NCI-H187 treated with DMSO at 0.1 percent for 48 hours (cell line): ENCODE measurements at places on chromosomes 7 and 10.

GRCh38 chr10:10044922-10045764 lies 972.5 kb upstream of the CELF2 start:
- DNase-seq: no peak

DNA sequence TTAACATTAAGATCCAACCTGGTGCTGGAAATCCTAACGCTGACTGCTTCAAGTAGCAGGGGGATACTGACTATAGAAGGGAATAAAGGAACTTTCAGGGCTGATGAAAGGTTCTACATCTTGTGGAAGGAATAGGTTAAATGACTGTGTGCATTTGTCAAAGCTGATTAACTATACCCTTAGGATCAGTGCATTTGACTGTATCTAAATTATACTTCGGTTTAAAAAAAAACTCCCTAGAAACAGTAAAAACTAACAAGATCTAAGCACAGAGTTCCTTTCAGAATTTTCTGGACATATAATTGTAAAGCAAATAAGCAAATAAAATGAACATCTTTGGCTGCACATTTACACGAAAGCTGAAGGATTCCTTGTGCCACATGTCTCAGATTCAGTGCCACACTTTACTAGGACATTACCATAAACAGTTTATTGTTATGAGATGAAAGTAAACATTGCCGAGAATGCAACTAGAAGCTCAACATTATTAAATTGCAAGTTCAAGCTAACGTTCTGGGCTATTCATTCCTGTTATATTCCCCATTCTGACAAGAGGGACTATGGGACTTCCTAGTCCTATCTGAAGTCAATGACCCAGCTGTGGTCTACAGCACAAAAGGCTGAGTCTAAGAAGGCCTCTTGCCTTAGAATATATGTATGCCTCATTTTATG lies 20.7 kb downstream of the ANK3 start:
- DNase-seq: no peak

GRCh38 chr10:96288151-96288621 lies 16.0 kb upstream of the DNTT start:
- no peak for DNase-seq

- DNase-seq: no peak
These were observed 124.7 kb downstream of the GRM3 start for GRCh38 chr7:86768394-86768793.

DNA sequence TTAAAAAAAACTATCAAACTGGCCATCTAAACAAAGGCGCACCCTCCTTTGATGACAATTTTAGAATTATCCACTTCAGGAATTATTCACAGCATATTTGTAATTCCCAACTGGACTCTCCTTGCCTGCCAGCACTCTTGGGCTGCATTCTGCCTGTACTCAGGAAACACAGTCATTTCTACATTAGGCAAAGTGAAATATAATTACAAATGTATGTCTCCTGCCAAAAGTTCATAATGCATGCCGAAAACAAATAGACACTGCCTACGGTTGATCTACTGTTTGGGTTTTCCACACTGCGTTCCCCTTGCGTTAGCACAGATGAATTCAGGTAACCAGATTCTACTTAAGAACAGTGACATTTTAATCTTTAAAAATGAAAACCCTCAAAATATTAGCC lies 1.9 kb downstream of the HGF start:
- DNase-seq: no peak

DNA sequence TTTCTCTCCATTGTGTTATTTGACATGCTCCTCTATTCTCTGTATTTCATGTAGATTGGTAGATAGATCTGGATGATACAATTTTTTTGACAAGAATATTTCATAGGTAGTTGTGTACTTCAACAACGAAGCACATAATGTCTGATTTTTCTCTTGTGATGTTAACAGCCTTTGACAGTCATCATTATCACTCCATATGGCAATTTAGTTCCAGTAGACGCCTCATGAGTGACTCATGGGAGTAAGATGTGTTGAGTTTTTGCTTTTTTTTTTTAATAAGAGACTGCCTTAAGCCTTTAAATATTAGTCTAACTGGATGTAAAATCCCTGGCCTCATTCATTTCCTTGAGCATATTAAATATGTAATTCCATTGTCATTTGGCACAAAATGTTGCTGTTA lies 123.5 kb upstream of the ZNF32 start:
- DNase-seq: no peak

- DNase-seq: no peak
These were observed 3.3 kb downstream of the IL2RA start for GRCh38 chr10:6058682-6059475.

GRCh38 chr10:132066186-132066585 lies 440 bp downstream of the JAKMIP3 start:
- no peak for DNase-seq

DNA sequence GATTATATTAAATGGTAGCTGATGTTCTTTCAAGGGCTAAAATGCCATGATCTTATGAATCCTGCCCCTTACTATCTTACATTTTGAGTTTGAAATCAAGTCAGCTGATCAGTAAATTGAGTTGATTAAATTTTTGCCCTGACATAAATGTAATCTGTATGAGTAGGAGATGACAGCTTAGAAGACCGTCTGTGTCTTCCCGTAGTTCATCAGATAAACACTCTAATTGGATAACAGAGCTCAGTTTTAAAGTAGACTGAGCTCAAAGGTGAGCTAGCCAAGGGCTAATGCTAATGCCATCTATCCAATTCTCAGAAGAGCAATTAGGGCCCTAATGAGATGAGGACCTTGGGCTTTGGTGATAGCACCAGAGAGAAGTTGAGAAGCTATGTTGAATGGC lies 82.9 kb downstream of the LRRC4 start:
- DNase-seq: no peak

GRCh38 chr7:45220846-45221618 lies 63.4 kb downstream of the RAMP3 start:
- DNase-seq: no peak

DNA sequence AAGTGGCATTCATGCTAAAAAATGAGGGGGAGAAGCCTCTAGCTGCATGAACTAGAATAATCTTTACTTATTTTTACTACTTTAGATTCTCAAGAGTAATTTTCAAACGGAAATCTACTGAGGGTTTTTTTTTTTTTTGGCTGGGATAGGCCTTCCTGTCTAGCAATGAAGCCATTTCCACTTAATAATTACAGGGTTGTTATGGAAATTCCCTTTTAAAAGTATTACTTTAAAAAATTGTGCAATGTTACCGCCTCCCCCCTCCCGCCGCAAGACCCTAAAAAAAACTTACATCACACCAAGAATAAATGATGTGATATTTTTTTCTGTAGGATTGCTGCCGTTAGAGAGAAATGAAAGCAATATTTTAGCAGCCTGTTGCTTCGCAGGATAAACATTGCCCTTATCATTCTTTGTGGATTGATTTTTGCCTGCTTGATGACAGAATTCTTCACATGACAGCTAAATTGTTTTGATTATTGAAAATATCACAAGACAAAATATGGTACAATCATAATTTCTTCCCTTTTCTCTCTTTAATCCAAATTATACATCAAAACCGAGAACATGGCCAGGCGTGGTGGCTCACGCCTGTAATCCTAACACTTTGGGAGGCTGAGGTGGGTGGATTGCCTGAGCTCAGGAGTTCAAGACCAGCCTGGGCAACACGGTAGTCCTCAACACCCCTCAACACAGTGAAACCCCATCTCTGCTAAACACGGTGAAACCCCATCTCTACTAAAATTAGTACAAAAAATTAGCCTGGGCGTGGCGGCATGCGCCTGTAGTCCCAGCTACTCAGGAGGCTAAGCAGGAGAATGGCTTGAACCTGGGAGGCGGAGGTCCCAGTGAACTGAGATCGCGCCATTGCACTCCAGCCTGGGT lies 32.8 kb downstream of the ARL4A start:
- DNase-seq: no peak

DNA sequence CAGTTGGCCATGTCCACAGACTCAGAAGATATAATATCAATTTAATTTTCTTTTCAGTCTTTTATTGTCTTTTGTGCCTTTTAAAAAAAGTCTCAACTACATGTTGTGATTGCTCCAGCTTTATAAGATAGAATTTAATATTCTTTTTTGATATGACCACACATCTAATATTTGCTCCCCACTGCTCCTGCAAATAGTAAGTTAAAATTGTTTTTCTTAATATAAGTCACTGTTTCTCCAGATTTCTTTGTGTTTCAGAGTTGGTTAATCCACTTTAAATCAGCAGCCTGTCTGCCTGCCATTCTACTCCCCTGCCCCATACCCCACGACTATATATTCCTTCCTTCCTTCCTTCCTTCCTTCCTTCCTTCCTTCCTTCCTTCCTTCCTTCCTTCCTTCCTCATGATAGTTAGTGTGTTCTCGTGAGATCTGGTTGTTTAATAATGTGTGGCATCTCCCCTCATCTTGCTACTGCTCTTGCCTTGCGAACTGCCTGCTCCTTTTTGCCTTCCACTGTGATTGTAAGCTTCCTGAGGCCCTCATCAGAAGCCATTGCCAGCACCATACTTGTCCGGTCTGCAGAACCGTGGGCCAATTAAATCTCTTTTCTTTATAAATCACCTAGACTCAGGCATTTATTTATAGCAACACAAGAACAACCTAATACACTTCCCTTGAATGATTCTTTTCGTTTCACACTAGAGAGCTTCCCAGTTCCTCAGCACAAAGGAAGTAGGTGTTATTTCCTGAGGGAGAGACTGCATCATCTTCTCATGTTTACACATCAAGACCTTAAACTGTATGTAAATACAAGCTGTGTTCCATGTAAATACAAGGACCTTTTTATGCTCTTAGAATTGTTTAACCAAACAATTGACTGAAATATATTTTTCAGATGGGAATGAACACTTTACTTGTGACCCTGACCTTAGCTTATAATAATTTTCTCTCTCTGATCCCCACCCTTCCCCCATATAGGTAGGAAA lies 24.5 kb downstream of the TAS2R16 start:
- DNase-seq: no peak

- DNase-seq: no peak
These were observed 29.4 kb upstream of the GATAD1 start for GRCh38 chr7:92417913-92418312.

- no peak for DNase-seq
These were observed 12.2 kb upstream of the CPA5 start for GRCh38 chr7:130332259-130333053.

GRCh38 chr7:4715410-4715776 lies 33.3 kb downstream of the FOXK1 start:
- DNase-seq: no peak

DNA sequence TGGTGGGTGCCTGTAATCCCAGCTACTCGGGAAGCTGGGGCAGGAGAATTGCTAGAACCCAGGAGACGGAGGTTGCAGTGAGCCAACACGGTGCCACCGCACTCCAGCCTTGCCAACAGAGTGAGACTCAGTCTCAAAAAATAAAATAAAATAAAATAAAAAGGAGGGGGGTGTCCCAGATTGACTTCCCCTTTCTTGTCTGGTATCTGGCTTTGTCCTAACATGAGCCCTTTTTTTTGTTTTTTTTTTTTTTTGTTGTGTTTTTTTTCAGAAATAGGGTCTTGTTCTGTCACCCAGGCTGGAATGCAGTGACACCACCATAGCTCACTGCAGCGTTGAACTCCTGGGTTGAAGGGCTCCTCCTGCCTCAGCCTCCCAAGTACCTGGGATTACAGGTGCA lies 4.7 kb downstream of the CASP2 start:
- no peak for DNase-seq

- DNase-seq: no peak
These were observed 106.5 kb upstream of the INSIG1 start for GRCh38 chr7:155191137-155191536.

GRCh38 chr7:19762631-19763030 lies 10.8 kb downstream of the TMEM196 start:
- no peak for DNase-seq

DNA sequence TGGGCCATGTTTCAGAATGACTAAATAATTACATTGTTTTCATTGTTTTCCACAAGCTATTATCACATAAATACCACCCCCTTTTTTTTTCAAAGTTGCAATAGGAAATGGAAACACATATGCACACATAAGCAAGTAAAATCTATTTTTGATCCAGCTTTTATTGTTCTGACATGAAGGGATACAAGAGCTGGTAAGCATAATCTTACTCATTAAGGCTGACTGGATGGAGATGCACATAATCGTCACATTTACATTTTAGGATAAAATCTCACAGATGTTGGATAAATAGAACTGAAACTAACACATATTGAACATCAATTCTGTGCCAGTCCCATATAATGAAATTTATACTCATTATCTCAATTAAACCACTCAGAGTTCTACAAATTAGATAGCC lies 84.5 kb upstream of the CHRM2 start:
- no peak for DNase-seq

GRCh38 chr10:16116404-16117304 lies 256.3 kb upstream of the MINDY3 start:
- DNase-seq: no peak

DNA sequence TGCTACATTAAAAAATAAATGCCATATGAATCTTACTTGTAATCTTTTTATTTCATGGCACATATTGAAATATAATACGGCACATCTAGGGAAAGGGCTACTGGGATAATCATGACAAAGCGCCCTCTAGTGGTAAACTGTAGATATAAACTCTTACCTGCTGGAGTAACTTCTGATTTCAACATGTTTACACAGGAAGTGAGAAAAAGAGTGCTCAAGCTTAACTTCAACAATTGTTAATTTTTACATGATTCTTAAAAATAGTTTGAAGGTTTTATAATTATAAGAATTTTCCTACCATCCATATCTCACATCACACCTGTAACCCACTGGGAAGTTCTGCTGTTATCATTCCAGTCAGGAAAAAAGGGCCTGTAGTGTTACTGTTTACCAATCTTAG lies 2.0 kb upstream of the HEPACAM2 start:
- peak; percentile 56 for DNase-seq

DNA sequence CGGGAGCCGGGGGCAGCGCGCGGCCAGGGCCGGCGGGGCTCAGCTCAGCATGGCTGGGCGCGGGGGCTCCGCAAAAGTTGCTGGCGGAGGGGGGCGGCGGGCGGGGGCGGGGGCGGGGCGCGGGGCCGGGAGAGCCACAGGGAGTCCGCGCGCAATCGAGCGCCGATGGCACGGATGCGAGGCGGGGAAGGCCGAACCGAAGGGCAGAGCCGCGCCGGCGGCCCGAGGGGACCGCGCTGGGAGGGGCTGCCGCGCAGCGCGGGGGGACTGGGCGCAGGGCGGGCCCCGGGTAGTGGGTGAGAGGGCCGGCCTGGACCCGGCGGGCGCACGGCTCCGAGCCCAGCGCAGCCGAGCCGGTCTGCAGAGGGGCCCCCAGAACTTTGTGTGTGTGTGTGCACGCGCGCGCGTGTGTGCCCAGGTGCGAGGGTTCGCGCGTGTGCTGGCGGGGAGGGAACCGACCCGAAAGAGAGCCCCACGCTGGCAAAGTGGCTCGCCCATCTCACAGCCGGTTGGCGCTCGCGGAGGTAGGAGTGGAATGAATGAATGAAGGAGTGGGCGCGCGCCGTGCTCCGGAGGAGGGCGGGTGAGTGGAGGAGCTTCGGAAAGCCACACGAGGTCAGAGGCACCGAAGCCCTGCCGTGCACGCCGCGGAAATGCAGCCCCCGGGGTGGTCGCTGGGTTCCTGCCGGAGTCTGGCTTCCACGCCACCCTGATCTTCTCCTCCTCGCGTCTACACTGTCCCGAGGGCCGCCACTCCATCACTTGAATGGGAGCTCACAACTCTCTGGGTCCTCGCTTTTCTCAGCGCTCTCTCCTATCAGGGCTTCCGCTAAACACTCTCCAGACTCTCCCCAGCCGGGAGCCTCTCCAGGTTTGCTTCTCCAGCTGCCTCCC lies at the start of gene HIPK2:
Gene HIPK2 (minus strand): TSS at position 51 of the 894 bp plus-strand sequence. CDS start 375 bp downstream, outside the sequence.
- DNase-seq: no peak

GRCh38 chr10:14309593-14309992 lies 21.1 kb downstream of the FRMD4A start:
- no peak for DNase-seq
